ENCODE measurements at places on chromosomes 5 and 9.

GRCh38 chr9:93369686-93370085 lies 81.8 kb upstream of the FAM120A start:
- DNase-seq, result no peak

DNA sequence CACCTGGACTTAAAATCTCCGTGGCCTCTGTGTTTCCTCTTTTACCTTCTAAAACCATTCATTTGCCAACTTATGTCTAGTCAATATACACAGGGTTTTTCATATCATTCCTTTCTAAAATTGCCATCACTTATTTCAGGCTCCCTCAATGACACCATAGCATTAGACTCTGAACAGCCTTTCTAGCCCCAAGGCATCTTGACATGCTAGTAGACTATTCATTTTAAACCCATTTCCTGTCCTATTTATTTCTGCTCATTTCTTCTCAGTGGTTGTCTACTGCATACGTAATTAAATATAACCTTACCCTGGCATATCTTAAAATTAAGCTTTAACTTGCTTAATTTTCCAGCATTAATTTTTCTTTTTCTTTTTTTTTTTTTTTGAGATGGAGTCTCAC lies 83.2 kb downstream of the PHAX start:
- no peak for DNase-seq

GRCh38 chr5:110161162-110161561 lies 471.4 kb downstream of the MAN2A1 start:
- no peak for DNase-seq

DNA sequence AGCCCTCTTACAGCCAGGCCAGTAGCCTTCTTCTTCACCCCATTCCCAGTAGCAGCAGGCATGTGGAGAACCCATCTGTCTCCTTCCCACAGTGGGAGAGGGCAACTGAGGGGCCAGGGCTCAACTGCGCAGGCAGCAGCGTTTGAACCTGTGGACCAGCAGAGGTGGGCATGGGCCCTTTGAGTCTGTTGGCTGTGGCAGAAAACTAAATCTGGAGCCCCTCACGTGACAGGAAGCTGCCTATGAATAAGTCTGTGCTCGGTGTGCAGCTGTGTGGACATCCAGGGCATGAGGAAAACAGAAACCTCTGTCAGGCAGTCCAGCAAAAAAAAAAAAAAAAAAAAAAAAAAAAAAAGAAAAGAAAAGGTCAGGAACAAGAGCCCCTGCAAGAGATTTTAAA lies 189.2 kb upstream of the NR3C1 start:
- DNase-seq, result no peak

GRCh38 chr9:116476935-116477381 lies 210.1 kb upstream of the TRIM32 start:
- no peak for DNase-seq

GRCh38 chr5:149938791-149939358 lies 5.7 kb downstream of the PDE6A start:
- no peak for DNase-seq

GRCh38 chr5:92401-93220 lies 643 bp downstream of the PLEKHG4B start:
- no peak for DNase-seq

GRCh38 chr5:54090495-54091120 lies 219.8 kb downstream of the ARL15 start:
- no peak for DNase-seq

DNA sequence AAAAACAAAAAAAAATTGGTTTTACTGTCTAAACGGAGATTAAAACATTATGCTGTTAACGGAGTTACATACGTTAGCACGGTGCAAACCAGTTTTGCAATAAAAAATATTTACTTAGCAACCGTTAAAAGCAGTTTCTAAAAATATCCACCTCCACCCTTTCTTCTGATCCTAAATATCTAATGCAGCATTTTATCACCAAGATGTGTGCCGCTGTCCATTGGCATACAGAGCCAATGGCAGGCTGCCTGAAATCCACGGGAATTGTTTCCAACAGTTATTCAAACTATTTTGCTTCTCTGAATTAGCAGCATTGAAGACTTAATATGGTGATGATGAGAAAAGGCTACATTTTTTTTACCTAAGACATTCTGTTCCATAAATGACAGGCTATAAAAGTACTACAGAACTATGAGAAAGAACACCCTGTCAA lies 61.6 kb downstream of the CSNK1A1 start:
- no peak for DNase-seq

Measured in mucosa of descending colon (tissue), 3 donors.